Amniotic epithelial cell (primary cell): ENCODE measurements at places on chromosomes 6 and 20.

- no peak for DNase-seq
Observed at GRCh38 chr6:22653980-22654610, 84.7 kb downstream of the HDGFL1 start.

DNA sequence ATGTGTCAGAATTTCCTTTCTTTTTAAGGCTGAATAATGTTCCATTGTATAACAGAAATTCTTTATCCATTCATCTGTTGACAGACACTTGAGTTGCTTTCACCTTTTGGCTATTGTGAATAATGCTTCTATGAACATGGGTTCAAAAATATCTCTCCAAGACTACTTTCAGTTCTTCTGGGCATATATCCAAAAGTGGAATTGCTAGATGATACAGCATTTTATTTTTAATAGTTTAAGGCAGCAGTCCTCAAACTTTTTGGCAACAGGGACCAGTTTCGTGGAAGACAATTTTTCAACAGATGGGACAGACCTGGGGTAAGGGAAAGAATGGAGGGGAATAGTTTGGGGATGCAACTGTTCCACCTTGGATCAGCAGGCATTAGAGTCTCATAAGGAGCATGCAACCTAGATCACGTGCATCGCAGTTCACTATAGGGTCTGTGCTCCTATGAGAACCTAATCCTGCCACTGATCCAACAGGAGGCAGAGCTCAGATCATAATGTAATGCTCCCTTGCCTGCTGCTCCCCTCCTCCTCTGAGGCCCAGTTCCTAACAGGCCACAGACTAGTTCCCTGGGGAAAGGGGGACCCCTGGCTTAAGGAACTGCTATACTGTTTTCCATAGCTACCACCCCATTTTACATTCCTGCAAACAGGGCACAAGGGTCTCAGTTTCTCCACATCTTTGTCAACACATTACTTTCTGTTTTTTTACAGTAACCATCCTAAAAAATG lies 239.9 kb upstream of the RNF217 start:
- DNase-seq = no peak

GRCh38 chr20:5364136-5364821 lies 47.5 kb upstream of the PROKR2 start:
- DNase-seq = no peak

DNA sequence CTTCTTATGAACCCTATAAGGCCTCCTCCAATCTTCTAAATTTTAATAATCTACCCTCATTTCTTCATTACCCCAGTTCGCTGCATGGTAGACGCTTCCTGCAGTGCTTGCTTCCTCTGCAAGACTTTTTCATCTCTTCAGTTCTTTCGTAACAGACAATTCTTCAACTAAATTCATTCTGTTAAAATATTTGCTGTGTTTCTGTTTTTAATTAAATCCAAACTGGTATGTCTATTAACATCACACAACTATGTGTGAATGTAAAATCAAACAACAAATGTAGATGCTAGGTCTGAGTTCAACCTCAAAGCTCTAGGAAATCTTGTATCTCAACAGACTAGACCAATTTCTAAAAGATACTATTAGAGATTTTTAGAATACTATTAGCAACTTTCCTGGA lies 199.3 kb downstream of the RNGTT start:
- no peak for DNase-seq

DNA sequence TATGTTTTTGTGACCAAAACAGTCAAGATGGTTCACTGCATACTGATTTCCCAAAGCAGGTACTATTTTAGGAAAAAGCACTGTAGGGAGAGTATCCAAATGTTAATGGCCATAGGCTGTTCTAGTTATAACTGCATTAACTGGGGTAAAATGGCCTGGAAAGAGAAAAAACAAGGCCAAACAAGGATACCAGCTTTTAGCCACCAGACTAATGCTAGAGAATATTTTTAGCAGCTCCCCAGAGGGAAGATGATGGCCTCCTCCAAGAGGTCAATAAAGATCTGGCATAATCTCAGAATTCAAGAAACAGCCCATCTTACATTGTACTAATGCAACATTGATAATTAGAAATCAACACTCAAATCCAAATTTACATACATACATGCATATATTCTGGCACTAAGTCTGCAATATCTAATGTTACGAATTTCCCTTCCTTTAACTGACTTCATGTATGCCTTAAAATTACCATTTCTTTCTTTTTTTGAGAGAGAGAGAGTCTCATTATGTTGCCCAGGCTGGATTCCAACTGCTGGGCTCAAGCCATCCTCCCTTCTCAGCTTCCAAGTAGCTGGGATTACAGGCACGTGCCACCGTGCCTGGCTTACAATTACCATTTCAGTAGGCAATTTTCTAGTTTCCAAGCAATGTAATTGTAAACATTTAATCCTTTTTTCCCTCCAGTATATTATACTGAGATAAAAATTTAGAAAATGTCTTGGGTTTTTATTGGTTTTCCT lies 9.3 kb downstream of the COX7A2 start:
- no peak for DNase-seq

GRCh38 chr6:149078211-149078782 lies 239.2 kb upstream of the TAB2 start:
- DNase-seq = peak; percentile 54

GRCh38 chr20:20699144-20699543 lies 13.3 kb downstream of the RALGAPA2 start:
- DNase-seq = no peak

DNA sequence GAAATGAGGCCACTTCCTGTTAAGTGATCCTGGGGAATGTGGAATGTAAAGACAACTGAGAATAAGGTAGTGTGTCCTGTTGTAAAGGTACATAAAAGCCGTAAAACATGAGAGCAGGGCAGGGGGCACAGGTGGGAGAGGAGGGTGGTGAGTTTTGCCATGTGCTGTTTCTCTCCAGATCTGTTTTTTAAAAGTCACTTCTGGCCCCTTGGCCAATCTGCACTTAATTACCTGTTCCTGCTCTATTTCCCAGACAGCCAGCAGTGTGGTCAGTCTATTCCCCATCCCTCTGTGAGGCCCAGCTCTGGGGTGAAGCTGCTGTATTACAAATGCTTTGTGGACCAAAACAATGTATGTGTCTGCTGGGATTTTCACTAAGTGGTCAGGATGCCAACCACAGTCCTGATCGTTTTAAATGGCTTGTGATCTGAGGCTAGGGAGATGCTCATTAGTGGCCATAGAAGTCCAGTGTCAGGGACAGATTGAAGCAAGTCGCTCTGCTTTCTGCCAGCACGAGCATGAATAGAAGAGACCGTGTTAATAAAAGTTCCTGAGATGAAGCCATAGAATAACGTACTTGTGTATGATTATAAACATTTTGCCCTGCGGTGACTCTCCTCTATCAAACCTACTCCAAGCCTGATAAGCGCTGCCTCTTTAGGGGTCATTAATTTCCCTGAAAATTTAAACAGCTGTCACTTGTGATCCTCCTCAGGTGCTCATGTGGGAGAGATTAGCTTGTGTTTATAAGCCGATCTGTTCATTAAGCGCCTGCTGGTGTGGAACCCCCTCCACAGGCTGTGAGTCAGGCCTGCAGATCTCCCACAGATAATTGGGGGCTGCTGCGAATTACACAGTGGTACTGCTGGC lies 111.8 kb upstream of the CENPW start:
- peak; percentile 47 for DNase-seq

GRCh38 chr6:94269256-94269655 lies 849.9 kb upstream of the EPHA7 start:
- DNase-seq = no peak

DNA sequence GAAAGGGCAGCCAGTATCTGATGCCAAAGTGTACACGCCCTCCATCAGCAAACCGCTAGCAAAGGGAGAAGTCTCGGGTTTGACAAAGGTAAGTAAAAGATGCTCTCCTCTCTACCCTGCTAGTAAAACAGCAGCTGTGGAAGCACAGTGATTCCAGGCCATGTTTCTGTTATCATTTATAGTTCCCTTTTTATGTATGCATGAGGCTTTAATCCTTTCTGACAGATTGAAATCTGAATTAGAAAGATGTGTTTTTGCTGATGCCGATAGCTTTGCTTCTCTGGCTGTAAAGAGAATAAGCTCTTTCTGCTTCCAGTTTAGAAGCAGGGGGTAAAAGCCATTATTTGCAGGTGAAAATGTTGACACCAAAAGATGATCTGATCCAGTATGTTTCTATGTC lies 392.4 kb upstream of the SOX4 start:
- DNase-seq = no peak

DNA sequence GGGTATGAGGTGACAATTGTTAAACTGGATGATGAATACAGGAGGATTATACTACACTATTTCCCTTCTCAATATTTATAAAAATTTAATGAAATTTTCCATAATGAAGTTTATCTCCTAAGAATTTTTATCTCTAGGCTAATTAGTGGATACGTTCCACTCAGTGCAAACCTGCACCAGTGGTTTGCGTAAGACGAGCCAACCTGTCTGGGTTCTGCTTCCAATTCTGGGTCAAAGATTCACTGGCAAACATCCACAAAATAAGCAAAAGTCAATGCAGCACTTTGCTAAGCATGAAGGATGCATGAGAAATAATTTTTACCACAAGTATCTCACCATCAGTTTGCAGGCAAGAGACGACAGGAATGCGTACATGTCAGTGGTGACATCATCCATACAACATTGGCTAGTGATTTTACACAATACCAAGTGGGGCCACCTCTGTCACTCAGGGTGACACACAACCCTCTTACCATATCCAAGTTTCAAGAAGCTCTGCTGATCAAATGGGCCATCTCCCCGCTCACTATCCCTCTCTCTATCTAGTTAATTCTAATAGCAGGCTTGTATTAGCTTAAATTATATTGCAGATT lies 51.7 kb downstream of the FAM50B start:
- no peak for DNase-seq

- no peak for DNase-seq
Observed at GRCh38 chr20:32240205-32240604, 32.5 kb downstream of the POFUT1 start.

DNA sequence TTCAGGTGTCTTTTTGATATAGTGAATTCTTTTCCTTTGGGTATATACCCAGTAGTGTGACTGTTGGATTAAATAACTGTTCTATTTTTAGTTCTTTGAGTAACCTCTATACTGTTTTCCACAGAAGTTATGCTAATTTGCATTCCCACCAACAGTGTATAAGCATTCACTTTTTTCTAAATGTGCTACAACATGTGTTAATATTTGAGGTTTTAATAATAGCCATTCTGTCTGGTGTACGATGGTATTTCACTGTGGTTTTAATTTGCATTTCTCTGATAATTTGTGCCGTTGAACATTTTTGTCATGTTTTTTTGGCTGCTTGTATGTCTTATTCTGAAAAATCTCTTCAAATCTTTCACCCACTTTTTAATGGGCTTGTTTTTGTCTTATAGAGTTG lies 563.5 kb downstream of the GRIK2 start:
- no peak for DNase-seq

- no peak for DNase-seq
Observed at GRCh38 chr20:59002874-59003399, 4.1 kb downstream of the CTSZ start.

- DNase-seq = peak; percentile 13
Observed at GRCh38 chr6:64985726-64986125, 721.3 kb downstream of the EYS start.

GRCh38 chr6:149450679-149451375 lies 34.0 kb downstream of the ZC3H12D start:
- no peak for DNase-seq

DNA sequence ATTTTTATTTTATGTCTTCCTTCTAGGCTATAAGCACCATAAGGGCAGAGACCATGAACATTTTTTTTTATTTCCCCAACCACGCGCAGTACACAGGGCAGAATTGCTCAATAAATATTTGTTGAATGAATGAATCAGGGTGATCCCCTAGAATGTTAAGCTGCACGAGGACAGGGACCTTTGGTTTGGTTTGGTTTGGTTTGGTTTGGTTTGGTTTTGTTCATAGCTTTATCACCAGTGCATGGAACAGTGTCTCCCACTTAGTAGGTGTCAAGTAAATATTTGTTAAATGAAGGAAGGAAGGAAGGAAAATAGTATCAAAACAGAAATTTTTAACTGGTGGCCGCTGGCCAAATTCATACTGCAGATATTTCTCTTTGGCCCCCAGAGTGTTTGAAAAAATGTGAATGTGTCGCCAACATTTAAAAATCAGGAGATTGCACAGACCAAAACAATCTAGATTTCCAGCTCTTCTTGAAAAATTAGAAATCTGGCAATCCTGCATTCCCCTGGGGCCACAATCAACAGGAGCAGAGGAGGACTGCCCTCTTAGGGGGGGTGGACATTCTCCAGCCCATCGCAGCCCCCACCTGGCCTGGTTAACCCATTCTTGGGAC lies 205.3 kb downstream of the EYA2 start:
- DNase-seq = peak; percentile 24

- DNase-seq = no peak
Observed at GRCh38 chr6:76134651-76135050, 62.2 kb upstream of the IMPG1 start.

GRCh38 chr6:20331042-20331441 lies 70.6 kb upstream of the E2F3 start:
- no peak for DNase-seq

- peak; percentile 22 for DNase-seq
Observed at GRCh38 chr6:135270676-135271536, 89.8 kb downstream of the MYB start.

DNA sequence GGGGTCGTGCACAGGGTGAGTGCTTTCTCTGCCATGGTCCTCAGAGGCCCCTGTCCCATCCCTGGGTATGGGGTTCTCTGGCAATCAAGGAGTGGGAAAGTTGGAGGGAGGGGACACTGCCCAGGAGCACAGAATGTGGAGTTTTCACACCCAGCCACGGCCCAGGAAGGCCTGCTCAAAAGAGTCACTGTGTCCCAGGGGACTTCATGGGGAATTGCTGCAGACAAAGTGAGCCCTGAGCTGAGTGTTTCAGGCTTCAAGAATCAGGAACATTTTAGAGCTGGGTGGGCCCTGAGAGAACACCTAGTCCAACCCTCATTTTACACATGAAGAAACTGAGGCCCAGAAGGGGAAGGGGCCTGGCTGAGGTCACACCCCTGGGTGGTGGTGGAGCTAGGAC lies 5.7 kb downstream of the MAPK13 start:
- DNase-seq = no peak

DNA sequence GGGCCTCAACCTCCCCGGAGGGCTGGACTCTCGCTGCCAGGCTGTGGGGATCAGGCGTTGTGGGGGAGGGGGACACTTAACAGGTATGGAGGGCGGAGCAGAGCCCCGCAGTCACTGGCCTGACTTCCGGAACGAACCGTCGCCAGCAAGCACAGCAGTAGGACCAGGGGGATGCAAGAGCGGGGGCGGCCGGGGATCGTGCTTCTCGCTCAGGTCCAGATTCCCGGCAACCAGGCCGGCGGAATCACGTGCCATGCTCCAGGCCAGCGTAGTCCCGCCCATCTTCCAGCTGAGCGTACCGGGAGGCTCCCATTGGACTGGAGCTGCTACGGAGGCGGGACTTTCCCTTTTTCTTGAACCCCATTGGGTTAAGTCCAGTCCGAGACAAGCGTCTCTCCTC lies 10.0 kb upstream of the POU5F1 start:
- DNase-seq = peak; percentile 75
